B cell (primary cell): ENCODE measurements at places on chromosomes 13 and 19. TPM values are rescaled to one million over a fixed set of nuclear protein-coding genes. Genes with fewer than 3 reads are reported as not detected.
A peak's percentile ranks its signal among the peaks of the same experiment; 100 is the strongest.

DNA sequence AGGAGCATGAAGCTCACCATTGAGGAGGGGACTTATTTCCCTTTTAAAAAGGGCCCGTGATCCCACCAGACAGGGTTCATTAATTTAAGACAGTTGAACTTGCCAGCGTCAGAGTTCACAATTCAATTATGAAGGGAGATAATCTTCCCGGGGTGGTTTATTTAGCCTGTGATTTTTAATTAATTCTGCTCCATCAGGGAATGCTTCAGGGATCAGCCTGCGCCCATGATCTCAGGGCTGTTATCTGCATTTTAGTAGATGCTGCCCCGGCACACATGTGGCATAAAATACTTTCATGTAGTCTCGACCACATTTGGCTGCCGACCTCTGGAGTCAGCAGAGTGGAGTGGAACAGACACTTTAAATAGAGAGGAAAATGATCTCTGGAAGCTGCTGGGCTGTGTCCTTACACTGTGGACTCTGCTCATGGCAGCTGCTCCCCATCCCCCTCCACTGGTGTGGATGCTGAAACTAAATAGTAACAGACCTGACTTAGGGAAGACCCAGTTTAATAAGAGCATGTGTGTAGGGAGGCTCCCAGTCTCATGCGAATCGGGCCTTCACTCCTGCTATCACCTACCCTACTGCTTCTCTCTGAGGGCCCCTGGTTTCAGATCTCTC lies 256.9 kb downstream of the TEX29 start:
- DNase-seq, result no peak
- H3K4me3 ChIP-seq, result no peak overlapping the region
- H3K27ac ChIP-seq, result no peak overlapping the region
- H3K36me3 ChIP-seq, result no peaks in the 10 kb centered on the region

DNA sequence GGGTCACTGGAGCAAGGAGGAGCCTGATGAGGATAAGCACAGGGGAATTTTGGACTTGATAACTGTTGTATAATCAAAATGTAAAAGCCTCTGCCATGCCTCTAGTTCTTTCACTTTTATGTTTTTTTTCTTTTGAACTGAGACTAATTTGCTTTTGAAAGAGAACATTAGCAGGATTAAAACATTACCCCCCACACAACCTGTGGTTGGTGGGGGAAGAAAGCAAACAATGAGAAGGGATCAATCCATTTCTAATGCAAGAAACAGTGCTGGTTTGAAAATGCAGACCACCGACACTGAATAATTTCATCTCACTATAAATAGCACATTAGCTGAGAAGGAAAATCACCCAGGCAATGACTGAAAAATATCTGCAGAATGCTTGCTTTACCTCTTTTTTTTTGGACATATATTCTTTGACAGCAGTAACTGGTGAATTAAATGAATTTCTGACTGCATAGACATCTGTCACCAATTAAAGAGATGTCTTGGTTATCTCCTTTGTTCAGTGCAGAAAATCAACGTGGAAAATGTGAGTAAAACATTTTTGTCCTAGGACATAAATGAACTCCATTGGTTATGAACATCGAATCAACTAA lies 48.6 kb upstream of the TRPC4 start:
- no peaks in the 10 kb centered on the region for H3K36me3 ChIP-seq
- no peaks in the 10 kb centered on the region for H3K27me3 ChIP-seq
- no peak overlapping the region for H3K4me3 ChIP-seq
- DNase-seq, result no peak
- no peak overlapping the region for H3K27ac ChIP-seq

The PDE4C gene
- not detected in 2 replicates for total RNA-seq

DNA sequence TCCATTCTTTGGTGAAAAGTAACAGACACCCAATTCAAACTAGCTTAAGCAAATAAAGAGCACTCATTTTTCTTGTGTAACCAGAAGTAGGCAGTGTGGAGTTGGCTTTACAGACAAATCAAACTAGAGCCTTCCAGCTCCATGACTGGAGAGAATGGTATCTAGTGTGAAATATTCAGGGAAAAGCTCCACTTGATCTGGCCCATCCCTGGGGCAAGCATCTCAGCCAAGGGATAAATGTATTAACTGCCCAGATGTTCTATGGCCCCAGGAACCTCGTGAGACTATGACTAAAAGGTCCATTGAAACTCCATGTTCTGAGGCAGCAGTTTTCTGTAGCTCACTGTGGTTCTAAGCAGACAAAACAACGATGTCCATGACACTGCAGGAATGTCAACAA lies 49.9 kb downstream of the TBC1D4 start:
- no peak overlapping the region for H3K27ac ChIP-seq
- H3K4me3 ChIP-seq, result no peak overlapping the region
- no peaks in the 10 kb centered on the region for H3K36me3 ChIP-seq
- no peak for DNase-seq

The CEACAM7 gene
- total RNA-seq, result not detected in 2 replicates

- DNase-seq, result no peak
- H3K4me3 ChIP-seq, result no peak overlapping the region
- H3K27ac ChIP-seq, result no peak overlapping the region
- no peaks in the 10 kb centered on the region for H3K4me1 ChIP-seq
- no peaks in the 10 kb centered on the region for H3K27me3 ChIP-seq
- H3K36me3 ChIP-seq, result no peaks in the 10 kb centered on the region
Observed at GRCh38 chr13:33686772-33687480, 131.0 kb upstream of the RFC3 start.

DNA sequence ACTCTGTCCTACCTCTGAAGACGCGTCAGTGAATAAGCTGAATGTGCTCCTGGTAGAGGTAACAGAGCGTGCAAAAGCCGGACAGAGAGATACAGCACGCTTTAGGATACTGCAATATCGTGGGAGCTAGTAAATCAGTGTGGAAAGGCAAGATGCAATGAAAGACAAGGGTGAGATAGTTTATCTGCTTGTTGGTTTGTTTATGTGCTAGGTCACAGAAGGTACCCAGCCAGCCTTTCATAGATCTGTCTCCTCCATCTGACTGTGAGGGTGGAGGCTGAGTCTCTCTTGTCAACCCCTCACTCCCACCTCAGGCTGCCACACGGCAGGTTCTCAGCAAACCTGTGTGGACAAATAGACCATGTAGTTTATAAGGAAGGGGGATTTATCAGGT lies 904 bp upstream of the GIPC1 start:
- no peaks in the 10 kb centered on the region for H3K27me3 ChIP-seq
- no peak for DNase-seq
- H3K36me3 ChIP-seq, result no peaks in the 10 kb centered on the region
- no peak overlapping the region for H3K27ac ChIP-seq

- no peaks in the 10 kb centered on the region for H3K4me1 ChIP-seq
- no peak overlapping the region for H3K4me3 ChIP-seq
- no peaks in the 10 kb centered on the region for H3K36me3 ChIP-seq
- H3K27me3 ChIP-seq, result no peaks in the 10 kb centered on the region
- H3K27ac ChIP-seq, result no peak overlapping the region
- DNase-seq, result no peak
Observed at GRCh38 chr13:103046676-103047075, 19.5 kb downstream of the SLC10A2 start.

The CYP4F2 gene
- not detected in 2 replicates for total RNA-seq

GRCh38 chr13:50123002-50123401 lies 107.8 kb downstream of the KCNRG start:
- H3K27me3 ChIP-seq, result peaks cover 8% of the 10 kb centered on the region
- DNase-seq, result no peak
- H3K36me3 ChIP-seq, result peaks cover 8% of the 10 kb centered on the region
- H3K4me3 ChIP-seq, result peak overlapping the region; percentile 98
- H3K4me1 ChIP-seq, result peaks cover 44% of the 10 kb centered on the region

- no peak overlapping the region for H3K4me3 ChIP-seq
- peaks cover 5% of the 10 kb centered on the region for H3K4me1 ChIP-seq
- no peaks in the 10 kb centered on the region for H3K27me3 ChIP-seq
- no peak overlapping the region for H3K27ac ChIP-seq
Observed at GRCh38 chr13:103140001-103140671, 73.9 kb upstream of the SLC10A2 start.

DNA sequence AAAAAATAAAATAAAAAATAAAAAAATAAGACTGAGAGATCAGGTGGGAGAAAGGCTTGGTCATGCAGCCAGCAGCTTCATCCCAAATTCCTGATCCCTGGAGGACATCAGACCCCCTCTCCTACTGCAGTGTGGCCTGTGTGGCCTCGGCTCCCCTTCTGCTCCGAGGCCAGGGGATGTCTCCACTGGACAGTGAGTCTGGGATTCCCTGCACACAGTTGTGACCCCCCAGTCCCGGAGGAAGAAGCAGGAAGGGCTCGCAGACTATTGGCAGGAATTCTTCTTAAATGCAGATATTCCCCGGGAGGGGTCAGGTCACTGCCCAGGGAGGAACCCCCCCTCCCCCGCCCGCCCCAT lies 41.9 kb downstream of the ZNF627 start:
- H3K27me3 ChIP-seq, result no peaks in the 10 kb centered on the region
- H3K36me3 ChIP-seq, result no peaks in the 10 kb centered on the region
- peaks cover 11% of the 10 kb centered on the region for H3K4me1 ChIP-seq
- no peak overlapping the region for H3K27ac ChIP-seq

DNA sequence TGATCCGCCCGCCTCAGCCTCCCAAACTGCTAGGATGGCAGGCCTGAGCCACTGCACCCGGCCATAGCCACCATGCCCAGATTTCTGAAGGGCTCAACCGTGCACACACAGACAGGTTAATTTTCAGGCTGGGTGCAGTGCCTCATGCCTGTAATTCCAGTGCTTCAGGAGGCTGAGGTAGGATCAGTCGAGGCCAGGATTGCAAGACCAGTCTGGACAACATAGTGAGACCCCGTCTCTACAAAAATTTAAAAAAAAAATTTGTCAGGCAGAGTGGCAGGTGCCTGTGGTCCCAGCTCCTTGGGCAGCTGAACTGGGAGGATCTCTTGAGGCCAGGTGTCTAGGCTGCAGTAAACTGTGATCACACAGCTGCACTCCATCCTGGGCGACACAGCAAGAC lies 7.6 kb downstream of the TIMM13 start:
- no peak overlapping the region for H3K27ac ChIP-seq
- no peaks in the 10 kb centered on the region for H3K27me3 ChIP-seq
- H3K4me3 ChIP-seq, result no peak overlapping the region

DNA sequence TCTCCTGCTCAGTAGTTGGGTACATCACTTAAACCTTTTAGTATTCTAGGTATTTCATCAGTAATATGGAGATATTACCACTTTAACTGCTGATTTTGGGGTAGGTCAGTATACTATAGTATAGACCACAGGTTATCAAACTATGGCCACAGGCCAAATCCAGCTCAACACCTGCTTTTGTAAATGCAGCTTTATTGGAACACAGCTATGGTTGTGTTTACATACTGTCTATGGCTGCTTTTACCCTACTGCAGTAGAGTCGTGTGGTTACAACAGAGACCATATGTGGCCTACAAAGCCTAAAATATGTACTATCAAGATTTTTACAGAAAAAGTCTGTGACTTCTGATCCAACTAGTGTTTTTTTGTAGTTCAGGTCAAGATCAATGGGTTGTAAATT lies 10.3 kb downstream of the COG6 start:
- H3K36me3 ChIP-seq, result peaks cover 19% of the 10 kb centered on the region
- no peaks in the 10 kb centered on the region for H3K27me3 ChIP-seq
- no peak for DNase-seq
- H3K4me3 ChIP-seq, result no peak overlapping the region
- no peaks in the 10 kb centered on the region for H3K4me1 ChIP-seq

The OR7D2 gene
- total RNA-seq, result 0.07 TPM in 1 of 2 replicates, not detected in the other

- no peaks in the 10 kb centered on the region for H3K4me1 ChIP-seq
- no peak overlapping the region for H3K27ac ChIP-seq
- H3K27me3 ChIP-seq, result no peaks in the 10 kb centered on the region
- no peaks in the 10 kb centered on the region for H3K36me3 ChIP-seq
- no peak overlapping the region for H3K4me3 ChIP-seq
Observed at GRCh38 chr19:31706691-31707620, 357.7 kb upstream of the TSHZ3 start.

DNA sequence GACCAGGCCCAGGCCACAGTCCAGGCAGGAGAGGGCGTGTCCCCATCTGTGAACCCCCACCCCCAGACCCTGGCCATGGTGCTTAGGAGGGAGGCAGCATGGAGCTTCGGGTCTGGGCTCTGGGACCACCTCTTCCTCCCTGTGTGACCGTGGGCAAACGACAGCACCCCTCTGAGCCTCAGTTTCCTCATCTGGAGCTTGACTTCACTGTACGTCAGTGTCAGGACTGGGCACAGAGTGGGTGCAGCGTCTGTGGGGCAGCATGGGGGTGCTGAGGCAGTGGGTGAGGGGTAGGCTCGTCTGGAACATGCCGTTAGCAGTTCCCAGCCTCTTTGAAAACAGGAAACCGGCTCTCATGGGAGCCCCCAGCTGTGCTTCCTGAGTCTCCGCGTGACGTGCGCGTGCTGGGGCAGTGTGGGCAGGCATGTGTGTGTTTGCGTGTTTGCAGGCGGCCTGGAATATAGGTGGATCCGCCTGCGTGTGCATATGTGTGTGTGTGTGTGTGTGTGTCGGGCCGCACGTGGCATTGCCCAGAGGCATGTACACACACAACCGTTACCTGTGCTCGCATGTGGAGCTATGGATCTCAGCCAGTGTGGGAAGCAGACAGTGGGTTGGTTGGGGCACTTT lies 15.8 kb downstream of the ARRDC2 start:
- peak; percentile 97 for DNase-seq
- peak overlapping the region; percentile 14 for H3K4me3 ChIP-seq
- H3K36me3 ChIP-seq, result no peaks in the 10 kb centered on the region
- no peaks in the 10 kb centered on the region for H3K27me3 ChIP-seq
- peaks cover 52% of the 10 kb centered on the region for H3K4me1 ChIP-seq

The ACER1 gene
- total RNA-seq, result not detected in 2 replicates

The TEX29 gene
- total RNA-seq, result 0.86 and 1.2 TPM in 2 replicates

GRCh38 chr19:38848299-38849146 lies 1.3 kb downstream of the HNRNPL start:
- peaks cover 62% of the 10 kb centered on the region for H3K4me1 ChIP-seq
- H3K4me3 ChIP-seq, result peak overlapping the region; percentile 59
- H3K36me3 ChIP-seq, result peaks cover 13% of the 10 kb centered on the region
- H3K27me3 ChIP-seq, result no peaks in the 10 kb centered on the region

The CD33 gene
- 0.49 TPM in 1 of 2 replicates, not detected in the other for total RNA-seq

GRCh38 chr13:75369981-75370380 lies 112.0 kb downstream of the TBC1D4 start:
- no peaks in the 10 kb centered on the region for H3K36me3 ChIP-seq
- H3K27ac ChIP-seq, result no peak overlapping the region
- H3K4me3 ChIP-seq, result no peak overlapping the region
- no peak for DNase-seq
- H3K4me1 ChIP-seq, result no peaks in the 10 kb centered on the region
